ENCODE measurements at places on chromosomes 5 and 9.

DNA sequence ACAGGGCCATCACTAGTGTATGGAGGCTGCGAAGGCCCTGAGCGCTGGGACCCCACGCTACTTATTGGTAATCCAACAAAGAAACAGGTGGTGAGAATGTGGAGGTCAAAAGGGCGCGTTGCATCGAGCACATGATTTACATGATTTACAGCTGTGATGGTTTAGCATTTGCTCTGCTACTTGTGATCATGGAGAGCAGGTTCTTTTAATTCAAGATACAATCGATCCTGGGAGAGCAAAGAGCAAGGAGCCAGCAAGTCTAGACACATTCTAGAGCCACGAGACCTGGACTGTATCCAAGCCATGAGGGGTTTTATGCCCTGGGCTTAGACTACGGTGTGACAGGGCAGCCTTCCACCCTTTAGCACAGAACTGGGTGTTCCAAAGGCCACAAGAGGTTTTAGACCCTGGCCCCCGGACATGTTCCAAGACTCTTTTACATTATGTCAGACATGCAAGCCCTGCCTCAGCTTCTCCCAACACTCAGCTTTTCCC lies 47.0 kb upstream of the CLK4 start:
- no peak for DNase-seq

DNA sequence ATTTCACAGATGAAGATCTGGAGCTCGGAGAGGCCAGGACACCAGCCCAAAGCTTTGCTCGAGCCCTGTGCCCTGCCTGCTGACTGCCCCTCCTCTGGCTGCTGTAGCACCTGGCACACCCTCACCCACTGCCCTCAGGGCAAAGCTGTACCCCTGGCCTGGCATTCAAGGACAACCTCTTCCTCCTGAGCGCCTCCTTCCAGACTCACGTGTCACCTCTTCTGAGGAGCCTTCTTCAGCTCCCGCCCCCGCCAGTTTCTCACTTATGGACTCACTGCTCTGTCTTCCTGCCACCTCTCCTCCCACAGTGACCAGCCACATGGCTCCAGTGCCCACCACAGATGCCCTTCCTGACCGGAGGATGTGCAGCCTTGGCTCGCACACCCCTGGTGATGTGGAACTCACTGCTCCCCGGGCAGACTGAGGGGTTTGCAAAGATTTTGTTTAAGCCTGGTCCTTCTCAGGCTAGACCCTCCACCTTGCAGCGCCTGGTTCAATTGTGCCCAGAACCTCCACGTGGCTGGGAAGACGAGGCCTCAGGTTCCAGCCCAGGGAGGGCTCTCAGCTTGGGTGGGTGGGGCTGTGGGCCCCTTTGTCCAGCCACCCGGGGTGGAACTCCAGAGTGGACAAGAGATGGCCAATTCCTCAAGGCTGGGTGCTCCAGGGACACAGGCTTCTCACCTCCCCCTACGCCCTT lies 46.6 kb upstream of the PHYKPL start:
- DNase-seq: no peak

- DNase-seq: no peak
Measured at GRCh38 chr5:111973961-111974360, 217.0 kb upstream of the NREP start.

- DNase-seq: no peak
Measured at GRCh38 chr5:135942202-135942771, 12.5 kb downstream of the LECT2 start.

DNA sequence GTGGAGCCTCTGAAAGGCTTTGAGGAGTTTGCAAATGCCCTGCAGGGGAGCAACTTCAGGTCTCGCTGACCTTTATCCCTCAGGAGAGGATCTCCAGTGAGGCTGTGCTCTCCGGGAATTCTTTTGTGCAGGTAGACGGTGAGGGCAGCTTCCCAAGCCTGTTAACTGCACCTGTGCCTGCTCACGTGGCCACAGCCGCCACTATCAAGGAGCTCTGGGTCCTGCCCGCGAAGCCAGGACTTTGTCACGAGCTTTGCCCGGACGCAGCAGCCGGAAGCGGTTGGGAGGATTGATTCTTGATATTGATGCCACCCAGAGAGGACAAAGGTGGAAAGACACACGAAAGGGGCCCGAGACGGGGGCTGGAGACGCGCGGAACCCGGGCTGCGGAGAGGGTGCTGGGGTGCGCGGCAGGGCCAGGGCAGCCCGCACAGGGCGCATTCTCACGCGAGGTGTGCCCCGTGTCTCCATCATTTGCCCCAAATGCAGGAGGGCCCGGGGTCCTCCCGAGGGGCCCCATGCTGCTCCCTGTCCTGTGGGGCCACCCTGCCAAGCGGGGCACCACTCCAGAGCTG lies 18.2 kb downstream of the SLC9A3 start:
- no peak for DNase-seq

- no peak for DNase-seq
Measured at GRCh38 chr5:95861864-95862561, 39.5 kb upstream of the GLRX start.

DNA sequence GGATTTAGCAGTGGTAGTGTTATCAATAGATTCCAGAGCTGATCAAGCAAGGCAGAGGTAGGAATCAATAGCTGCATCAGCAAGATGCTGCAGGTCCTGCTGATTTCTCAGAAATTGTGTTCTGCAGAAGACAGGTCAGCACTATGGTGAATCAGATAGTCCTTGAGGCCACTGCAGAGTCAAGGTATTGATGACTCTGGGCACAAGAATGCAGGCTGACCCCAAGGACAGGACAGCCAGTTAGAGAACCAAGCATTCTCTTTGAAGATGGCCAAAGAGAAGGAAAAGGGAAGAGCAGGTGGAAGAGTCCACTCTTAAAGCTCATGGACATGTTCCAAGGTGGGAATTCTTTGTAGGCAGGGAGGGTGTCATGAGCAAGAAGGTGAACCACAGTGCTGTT lies 28.0 kb downstream of the PRUNE2 start:
- no peak for DNase-seq

DNA sequence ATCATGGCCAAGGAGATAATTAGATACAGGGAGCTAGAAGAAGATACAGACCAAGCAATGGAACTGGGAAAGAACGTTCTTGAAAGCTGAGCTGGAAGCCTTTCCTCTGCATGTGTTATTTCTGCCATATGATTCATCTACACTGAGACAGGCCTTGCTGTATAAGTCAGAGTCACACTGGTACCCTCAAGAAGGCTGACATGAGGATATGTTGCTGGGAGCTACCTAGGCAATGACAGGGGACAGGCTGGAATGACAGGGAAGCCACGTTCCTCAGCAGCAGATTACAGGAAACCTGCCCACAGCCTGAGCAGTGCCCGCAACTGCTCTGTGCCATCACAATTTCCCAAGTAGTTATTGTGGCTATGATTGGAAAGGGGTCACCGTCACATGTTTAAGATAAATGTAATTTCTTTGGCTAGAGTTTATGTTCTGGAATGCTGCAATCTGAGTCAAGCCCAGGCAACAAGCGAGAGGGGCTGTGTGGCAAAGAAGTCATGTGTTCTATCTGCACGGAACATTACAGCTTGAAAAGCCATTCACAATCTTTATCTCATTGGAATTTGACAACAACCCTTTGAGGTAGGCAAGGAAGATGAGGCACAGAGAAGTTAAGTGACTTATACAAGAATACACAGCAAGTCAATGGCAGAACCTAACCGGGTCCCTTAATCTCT lies 108.2 kb downstream of the TTLL11 start:
- DNase-seq: no peak

DNA sequence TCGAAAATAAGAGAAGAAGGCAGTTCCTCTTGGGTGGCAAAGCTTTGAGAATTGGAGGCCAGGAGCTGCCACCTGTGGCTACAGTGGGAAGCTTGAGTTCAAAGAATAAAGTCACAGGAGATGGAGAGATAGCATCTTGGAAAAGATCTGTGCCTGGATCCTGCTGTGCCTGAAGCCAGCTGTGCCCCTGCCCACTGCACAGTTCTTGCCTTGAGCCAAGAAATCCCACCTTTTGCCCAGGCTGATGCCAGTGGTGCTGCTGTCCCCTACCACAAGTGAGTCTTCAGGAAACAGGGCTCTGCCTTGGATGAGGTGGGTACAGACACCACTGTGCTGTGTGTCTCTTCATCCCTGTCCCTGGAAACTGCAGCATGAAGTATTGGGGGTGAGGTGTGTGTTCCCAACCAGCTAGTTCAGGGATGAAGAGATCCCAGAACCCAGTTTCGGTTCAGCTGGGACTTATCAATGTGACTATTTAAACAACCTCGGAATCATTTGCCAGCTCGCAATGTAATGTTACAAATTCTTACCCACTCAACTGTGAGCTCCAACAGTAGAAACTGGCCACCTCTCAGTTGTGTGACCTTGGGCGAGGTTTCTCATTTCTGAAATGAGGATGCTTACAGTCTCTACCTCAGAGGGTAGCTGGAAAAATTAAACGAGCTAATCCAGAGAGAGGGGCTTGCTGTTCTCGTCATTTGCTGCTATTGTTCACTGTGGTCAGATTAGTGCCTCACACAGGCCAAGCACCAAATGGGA lies 5.9 kb downstream of the IER5L start:
- no peak for DNase-seq

GRCh38 chr9:10479172-10479571 lies 133.6 kb downstream of the PTPRD start:
- DNase-seq: no peak

GRCh38 chr5:128913551-128913950 lies 51.7 kb upstream of the SLC27A6 start:
- no peak for DNase-seq

DNA sequence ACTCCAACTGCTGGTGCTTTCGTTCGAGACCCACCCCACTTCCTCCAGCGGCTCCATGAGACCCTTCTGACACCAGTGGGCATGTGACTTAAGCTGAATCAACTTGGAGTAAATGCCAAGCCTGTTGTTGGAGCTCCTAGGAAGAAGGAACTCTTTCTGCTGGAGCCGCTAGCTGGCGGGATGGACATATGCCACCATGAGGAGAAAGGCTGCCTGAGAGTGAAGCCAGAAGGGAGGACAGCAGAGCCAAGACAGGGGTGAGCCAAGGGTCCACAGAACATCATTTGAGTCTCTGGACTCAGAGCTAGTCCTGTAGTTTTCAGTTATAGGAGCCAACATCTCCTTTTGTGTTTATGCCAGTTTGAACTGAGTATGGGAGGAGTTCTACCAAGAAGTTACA lies 35.9 kb downstream of the ANXA6 start:
- no peak for DNase-seq

DNA sequence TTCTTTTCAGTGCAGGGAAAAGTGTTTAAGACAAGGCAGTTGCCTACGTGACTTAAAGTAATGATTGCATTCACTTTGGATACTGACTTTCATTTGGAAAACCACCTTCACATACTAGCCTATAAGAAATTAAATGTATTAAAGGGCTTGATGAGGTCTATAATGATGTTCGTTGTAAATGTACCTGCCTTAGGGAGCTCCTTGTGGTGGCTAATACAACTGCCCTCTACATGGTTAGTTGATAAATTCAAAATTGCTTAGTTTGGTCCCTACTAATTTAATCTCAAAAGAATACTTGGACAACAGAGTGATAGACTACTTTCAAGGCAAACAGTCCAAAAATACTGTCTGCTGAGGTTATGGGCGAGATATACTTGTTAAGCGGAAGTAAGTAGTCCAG lies 3.8 kb downstream of the VLDLR start:
- DNase-seq: no peak

GRCh38 chr5:106172681-106173532 lies 1497.8 kb downstream of the EFNA5 start:
- DNase-seq: no peak

GRCh38 chr5:116415989-116416388 lies 158.6 kb downstream of the SEMA6A start:
- no peak for DNase-seq

GRCh38 chr5:1133510-1134201 lies 21.8 kb upstream of the SLC12A7 start:
- no peak for DNase-seq

- DNase-seq: no peak
Measured at GRCh38 chr9:105708405-105708804, 14.1 kb downstream of the TMEM38B start.

DNA sequence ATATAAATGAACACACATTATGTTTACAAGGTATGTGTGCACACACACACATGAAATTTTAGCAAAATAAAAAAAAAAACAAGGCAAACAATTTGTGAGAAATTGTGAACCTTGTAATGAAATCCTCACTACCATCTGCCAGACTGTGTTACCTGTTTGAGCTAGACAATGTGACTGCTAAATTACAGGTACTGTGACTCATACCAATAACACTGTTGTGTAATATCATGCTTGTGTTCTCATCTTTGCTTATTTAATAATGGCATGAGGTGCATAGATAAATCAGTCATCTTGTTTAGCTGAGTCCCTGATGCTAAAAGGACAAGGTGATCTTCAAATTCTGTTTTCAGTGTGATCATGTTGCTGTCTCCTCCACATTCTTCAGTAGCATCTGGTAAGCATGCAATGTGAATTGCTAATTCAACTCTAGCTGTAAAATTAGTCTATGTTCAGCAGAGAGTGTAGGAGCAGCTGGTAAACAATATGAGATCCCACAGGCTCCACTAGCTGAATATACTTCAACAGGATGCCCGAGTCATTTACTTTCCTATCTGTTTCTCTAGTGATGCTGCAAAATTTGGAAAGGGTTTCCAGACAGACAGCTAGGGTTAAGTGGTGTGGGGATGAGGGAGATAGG lies 966.3 kb upstream of the C9orf72 start:
- DNase-seq: no peak

GRCh38 chr5:8997542-8998070 lies 548.3 kb downstream of the SEMA5A start:
- DNase-seq: no peak

GRCh38 chr5:73615085-73615484 lies 10.9 kb upstream of the ARHGEF28 start:
- no peak for DNase-seq

GRCh38 chr5:101012880-101013279 lies 109.8 kb upstream of the ST8SIA4 start:
- no peak for DNase-seq

All from stimulated activated CD8-positive, alpha-beta memory T cell treated with anti-CD3 and anti-CD28 coated beads, Interleukin-4, amount 100 ng/mL, for 4 hours (primary cell).